ENCODE measurements at places on chromosomes 2 and 18. TPM values are rescaled to one million over a fixed set of nuclear protein-coding genes. Genes with fewer than 3 reads are reported as not detected.

DNA sequence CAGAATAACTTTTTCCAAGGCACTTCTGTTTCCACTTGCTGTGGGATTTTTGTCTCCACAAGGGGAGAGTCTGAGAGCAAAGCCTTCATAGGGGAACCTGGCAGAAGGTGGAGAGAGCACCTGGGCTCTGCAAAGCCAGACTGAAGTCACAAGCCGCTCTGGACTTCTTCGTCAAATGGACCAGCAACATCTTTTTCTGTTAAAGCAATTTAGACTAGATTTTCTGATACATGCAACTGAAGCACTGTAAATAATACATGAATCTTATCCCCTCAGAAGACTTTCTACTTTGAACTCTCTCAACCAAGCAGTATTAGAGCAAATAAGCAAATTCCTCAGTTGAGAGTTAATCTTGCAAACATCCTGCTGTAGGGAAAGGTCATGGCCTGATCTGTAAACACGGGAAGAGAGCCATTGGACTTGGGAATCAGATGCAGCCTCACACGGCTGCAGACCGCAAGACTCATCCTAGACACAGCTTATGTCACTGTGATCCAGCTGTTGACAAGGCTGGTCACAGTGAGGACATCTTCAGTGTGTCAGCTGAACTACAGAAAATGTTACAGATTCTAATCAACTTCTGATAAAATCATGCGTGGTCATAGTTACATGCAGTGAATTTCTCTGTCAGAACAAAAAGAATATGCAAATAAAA is 3.2 kb downstream of the SH3YL1 start:
- H3K4me1 ChIP-seq: peaks cover 8% of the 10 kb centered on the region
- no peak overlapping the region for H3K4me3 ChIP-seq
- H3K36me3 ChIP-seq: no peaks in the 10 kb centered on the region
- H3K27me3 ChIP-seq: no peaks in the 10 kb centered on the region

Gene TUBB8B
- total RNA-seq: not detected

DNA sequence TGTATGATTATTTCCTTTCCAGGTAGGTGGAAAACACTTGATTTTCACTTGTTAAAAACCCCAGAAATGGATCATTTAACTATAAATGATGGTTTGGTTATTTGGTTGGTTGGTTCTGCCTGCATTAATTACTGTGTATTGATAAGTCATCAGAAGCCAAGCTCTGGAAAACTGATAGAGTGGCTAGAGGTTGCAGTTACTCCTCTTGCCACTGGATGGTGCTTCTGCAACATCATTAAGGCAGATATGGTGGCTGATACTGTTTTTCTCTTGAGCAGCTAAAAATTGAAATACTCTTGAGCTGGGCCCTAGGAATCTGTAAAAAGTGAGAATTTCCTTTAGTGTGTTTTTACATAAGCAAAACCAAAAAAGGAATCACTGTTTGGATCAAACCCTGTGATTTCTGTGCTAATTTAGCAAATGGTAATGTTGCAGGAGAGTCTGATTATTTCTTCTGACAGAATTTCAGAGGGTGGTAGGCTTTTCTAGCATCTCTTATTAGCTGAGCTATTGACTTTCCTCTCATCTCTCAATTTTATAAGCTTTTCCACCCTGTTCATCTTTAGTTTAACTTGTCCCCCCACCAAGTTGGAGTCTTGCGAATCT is 54.3 kb downstream of the RAB10 start:
- DNase-seq: peak; percentile 18
- H3K27ac ChIP-seq: no peak overlapping the region
- H3K4me3 ChIP-seq: no peak overlapping the region
- peaks cover 5% of the 10 kb centered on the region for H3K4me1 ChIP-seq

GRCh38 chr2:187168720-187169713 is 279.0 kb downstream of the CALCRL start:
- no peak for DNase-seq
- H3K27ac ChIP-seq: no peak overlapping the region
- no peak overlapping the region for H3K4me3 ChIP-seq
- H3K27me3 ChIP-seq: no peaks in the 10 kb centered on the region
- no peaks in the 10 kb centered on the region for H3K4me1 ChIP-seq
- no peaks in the 10 kb centered on the region for H3K36me3 ChIP-seq

DNA sequence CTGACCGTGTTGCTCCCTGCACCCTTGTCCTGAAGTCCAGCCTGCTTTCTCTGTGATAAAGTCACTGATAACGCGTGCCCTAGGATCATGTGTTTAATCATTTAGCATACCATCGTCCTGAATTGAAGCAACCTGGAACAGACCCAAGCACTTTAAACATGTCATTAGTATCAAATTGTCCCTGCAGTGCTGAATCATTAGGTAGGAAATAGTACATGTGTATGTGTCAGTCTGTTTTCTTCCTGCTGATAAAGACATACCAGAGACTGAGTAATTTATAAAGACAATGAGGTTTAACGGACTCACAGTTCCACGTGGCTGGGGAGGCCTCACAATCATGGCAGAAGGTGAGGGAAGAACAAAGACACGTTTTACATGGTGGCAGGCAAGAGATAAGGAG is 2.8 kb downstream of the ASB18 start:
- H3K27me3 ChIP-seq: no peaks in the 10 kb centered on the region
- H3K4me3 ChIP-seq: no peak overlapping the region
- no peaks in the 10 kb centered on the region for H3K4me1 ChIP-seq
- H3K36me3 ChIP-seq: no peaks in the 10 kb centered on the region

- no peak overlapping the region for H3K27ac ChIP-seq
- no peak overlapping the region for H3K4me3 ChIP-seq
Measured at GRCh38 chr2:21836261-21836660, 712.5 kb downstream of the TDRD15 start.

Gene ASXL2
- 18.4 TPM for total RNA-seq

GRCh38 chr18:59323931-59324622 is 5.6 kb upstream of the CPLX4 start:
- no peaks in the 10 kb centered on the region for H3K4me1 ChIP-seq
- DNase-seq: no peak
- H3K4me3 ChIP-seq: no peak overlapping the region
- H3K27ac ChIP-seq: no peak overlapping the region
- H3K27me3 ChIP-seq: no peaks in the 10 kb centered on the region

GRCh38 chr2:207409517-207409916 is 120.2 kb upstream of the CREB1 start:
- H3K27ac ChIP-seq: no peak overlapping the region
- no peak for DNase-seq
- H3K4me1 ChIP-seq: no peaks in the 10 kb centered on the region
- no peaks in the 10 kb centered on the region for H3K36me3 ChIP-seq
- no peak overlapping the region for H3K4me3 ChIP-seq

DNA sequence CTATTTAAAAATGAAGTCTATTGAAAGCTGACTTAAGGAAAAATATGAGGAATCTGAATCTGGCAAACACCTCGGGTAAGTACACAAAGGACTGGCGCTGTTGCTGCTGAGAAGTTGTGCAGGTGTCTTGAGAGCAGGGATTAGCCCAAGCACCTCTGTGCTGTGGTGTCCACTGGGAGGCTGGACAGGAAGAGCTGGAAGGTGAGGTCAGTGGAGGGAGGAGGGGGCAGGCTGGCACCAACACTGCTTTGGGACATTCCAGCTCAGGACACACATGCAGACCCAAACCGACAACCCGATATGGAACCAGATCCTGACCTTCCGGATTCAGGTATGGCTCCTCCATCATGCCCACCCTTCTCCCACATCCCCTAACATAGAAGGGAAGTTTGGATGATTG is 20.6 kb downstream of the FER1L5 start:
- peak overlapping the region; percentile 1 for H3K27ac ChIP-seq
- no peak for DNase-seq
- no peaks in the 10 kb centered on the region for H3K36me3 ChIP-seq
- H3K4me3 ChIP-seq: no peak overlapping the region
- peaks cover 4% of the 10 kb centered on the region for H3K4me1 ChIP-seq
- H3K27me3 ChIP-seq: no peaks in the 10 kb centered on the region
